ENCODE measurements at places on chromosomes 16 and 17.

DNA sequence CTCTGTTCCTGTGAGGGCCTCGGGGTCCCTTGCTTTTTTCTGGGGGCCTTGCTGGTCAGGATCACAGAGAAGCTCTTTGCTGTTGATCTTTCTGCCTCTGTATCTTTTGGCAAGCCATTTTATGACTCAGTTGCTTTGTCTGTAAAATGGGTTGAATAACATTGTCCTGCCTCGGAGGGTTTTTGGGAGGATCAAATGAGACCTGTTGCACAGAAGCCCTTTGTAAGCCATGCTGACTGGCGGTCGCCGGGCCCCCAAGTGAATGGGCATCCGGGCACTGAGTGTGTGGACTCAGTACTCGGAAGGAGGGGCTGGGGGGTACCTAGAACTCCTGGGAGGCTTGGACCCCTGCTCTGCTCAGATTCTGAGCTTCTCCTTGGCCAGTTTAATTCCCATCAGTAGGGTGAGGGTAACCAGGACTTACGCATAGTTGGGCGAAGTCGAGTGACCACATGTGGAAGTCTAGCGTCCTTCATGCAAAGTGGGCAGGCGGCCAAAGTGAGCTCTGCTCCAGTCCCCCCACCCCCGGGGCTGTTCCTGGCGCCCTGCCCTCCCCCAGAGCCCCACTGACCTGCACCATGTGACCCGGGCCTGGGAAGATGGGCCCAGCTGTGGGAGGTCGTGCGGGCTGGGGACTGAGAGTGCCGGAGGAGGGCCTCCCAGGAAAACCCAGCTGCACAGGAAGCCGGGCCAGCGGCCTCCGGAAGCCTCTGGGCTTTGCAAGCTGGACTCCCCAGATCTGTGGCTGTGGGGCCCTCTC lies 284.0 kb downstream of the SEC14L1 start:
- DNase-seq: no peak

GRCh38 chr17:79159926-79160325 lies 85.3 kb downstream of the ENGASE start:
- no peak for DNase-seq

GRCh38 chr16:68356249-68356918 lies 45.6 kb downstream of the PRMT7 start:
- no peak for DNase-seq

- no peak for DNase-seq
These were observed 13.8 kb upstream of the DUSP14 start for GRCh38 chr17:37475731-37476420.

GRCh38 chr16:12303653-12304052 lies 327.1 kb downstream of the SNX29 start:
- no peak for DNase-seq

- no peak for DNase-seq
These were observed 55.0 kb upstream of the MEAK7 start for GRCh38 chr16:84559311-84559932.

GRCh38 chr16:84976644-84977400 lies 34.5 kb downstream of the ZDHHC7 start:
- DNase-seq: no peak

- DNase-seq: no peak
These were observed 8.4 kb upstream of the SLC47A2 start for GRCh38 chr17:19724501-19725420.

- no peak for DNase-seq
These were observed 4.6 kb downstream of the PRSS8 start for GRCh38 chr16:31130899-31131298.

GRCh38 chr17:40218006-40218739 lies 931 bp upstream of the WIPF2 start:
- peak; percentile 10 for DNase-seq

- no peak for DNase-seq
These were observed 61.4 kb upstream of the TBX2 start for GRCh38 chr17:61338000-61338798.

GRCh38 chr17:12575641-12576040 lies 90.0 kb upstream of the MYOCD start:
- no peak for DNase-seq

DNA sequence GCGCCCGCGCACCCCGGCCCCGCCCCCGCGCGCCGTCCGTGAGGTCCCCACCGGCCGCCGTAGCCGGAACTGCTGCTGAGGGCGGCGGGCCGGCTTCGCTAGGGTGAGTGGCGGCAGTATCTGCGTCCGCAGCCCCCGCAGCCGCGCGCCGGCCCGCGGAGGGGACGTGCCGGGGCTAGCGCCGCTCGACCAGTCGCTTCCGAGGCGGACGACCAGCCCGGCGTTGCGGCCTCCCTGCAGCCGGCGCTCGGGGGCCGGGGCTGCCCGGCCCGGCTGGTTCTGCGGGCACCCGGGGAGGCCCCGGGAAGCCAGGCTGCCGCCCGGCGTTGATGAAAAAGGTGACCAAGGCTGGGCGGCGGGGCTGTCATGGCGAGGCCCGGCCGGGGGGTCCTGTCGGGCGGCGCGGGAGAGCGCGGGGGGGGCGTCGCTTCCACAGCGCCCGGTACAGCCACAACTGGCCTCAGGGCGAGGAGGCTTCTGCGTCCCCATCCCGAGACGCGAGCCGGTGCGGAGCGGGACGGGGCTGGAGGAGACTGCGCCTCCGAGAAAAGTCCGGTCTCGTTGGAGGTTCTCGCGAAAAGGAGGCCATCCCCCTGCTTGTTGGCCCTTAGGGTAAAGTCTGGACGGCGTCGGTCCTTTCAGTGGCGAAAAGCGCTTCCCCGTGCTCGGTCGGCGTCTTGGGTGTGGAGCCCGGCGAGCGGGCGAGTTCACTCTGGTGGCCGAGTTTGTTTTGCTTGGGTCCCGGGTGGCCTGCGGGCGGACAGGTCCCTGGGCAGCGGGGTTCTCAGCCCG lies at the start of gene CRAMP1:
CRAMP1 (plus strand) TSS at position 41 of the 792 bp plus-strand sequence. CDS start 2,280 bp downstream, outside the sequence.
- DNase-seq: no peak

Data from SK-N-DZ (cell line).